ENCODE measurements at places on chromosomes 4 and X.

DNA sequence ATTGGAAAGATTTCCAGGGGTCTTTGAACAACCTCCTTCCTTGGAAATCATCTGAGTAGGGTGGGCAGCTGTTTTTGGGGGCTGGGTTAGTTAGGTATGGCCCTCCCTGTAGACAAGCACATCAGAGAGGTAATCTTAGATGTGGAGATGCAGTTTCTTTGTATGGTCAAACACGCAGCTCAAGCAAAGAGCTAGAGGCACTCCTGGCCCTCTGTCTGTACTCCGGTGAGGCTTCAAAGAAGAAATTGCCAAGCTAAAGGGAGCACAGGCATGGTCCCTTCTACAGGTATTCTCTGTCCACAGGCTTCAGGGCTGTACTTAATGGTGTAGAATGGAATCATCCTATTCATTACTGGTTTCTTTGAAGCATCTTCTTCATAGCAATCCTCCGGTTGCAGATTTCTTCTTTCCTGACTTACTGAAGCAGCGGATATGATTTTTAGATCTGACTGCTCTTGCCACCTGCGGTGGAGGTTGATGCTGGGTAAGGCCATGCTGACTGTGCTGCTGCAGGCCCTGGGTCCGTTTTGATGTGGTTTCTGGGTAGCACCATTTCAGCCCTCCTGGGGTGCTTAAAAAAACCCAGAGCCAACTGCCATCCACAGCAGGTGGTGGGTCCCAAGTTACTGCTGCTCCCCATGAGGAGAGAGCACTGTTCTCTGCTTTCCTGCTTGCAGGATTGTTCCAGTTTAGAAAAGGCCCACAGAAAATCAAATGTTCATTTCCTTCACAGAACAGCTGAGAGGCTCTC is 318.9 kb upstream of the GATB start:
- no peak for DNase-seq

GRCh38 chr4:20589436-20589835 is 110.8 kb upstream of the PACRGL start:
- no peak for DNase-seq

GRCh38 chr4:28555866-28556265 is 1695.2 kb downstream of the STIM2 start:
- no peak for DNase-seq

DNA sequence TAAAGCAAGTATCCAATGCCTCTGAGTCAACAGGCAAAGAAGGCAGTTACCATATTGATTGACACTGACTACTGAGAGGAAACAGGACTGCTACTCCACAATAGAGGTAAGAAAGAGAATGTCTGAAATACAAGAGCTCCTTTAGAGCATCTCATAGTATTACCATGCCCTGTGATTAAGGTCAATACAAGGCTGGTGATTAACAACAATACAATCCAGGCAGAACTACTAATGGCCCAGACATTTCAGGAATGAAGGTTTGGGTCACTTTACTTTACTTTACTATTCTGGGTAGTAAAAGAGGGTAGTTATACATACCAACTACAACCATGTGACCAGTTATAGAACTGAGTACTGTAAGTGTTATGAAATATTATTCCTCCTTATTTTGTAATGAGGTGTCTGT is 44.5 kb downstream of the BRWD3 start:
- no peak for DNase-seq

GRCh38 chr4:52037689-52038102 is 403 bp downstream of the SGCB start:
- DNase-seq, result no peak

- DNase-seq, result no peak
Observed at GRCh38 chr4:108930186-108930585, 167.3 kb upstream of the ETNPPL start.

GRCh38 chr4:189098932-189099696 is 841.6 kb upstream of the FRG1 start:
- DNase-seq, result no peak

DNA sequence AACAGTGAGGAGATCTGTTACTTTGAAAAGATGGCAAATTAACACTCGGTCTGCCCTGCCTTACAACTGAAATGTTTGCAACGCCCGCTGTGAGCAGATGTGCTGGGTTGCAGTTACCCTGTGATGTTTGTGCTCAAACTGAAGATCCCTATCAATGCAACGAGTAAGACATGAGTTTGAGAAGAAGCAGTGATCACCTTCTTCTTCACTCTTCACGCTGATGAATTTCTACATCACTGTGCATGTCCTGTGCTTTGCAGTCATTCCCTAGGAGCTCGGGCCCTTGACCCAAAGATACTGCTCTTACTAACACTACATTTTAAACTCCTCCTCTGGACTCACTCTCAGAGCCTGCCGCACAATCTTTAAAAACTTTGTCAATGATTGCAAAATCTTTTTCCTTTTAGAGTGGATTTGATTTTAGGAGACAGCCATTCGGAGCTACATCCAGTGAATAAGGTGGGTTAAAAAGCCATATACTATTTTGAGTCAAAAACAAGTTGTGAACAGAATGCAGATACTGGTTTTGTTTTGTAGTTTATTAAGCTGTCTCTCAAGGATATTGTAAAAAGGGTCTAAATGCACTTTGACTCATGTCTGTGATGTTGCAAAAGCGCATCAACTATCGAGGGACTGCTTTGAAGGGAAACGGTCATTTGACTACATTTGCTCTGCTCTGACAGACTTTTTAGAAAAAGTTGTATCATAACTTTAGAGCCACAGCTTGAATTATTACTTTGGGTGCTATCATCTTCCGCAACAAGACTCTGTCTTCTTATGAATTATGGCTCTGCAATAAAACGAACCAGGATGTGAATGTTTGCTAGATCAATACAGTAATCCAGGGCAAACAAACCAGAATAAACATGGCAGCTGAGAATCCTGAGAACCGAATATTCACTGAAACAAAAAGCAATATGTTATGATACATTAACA is 5.7 kb upstream of the RHOH start:
- no peak for DNase-seq

- no peak for DNase-seq
Observed at GRCh38 chr4:107117726-107118125, 81.6 kb upstream of the DKK2 start.

DNA sequence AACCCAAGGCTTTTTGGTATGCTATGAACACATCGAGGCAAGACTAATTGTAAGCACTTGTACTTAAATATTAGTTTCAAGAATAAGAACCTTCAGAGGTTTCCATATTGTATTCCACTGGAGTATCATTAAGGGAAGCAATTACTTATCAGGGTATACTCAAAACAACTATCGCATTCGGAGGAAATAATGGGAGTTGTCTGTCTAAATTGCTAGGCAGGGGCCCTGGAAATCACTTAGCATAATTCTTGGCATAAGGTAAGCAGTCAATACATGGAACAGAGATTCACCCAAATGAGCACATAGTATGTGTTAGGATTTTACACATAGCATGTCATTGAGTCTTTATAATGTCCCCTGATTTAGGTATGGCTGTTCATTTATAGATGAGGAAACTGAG is 249.4 kb downstream of the DHX15 start:
- DNase-seq, result no peak
